Nucleus accumbens (tissue), 56 donors: ENCODE measurements at places on chromosomes 3 and 15.
A peak's percentile ranks its signal among the peaks of the same experiment; 100 is the strongest.

DNA sequence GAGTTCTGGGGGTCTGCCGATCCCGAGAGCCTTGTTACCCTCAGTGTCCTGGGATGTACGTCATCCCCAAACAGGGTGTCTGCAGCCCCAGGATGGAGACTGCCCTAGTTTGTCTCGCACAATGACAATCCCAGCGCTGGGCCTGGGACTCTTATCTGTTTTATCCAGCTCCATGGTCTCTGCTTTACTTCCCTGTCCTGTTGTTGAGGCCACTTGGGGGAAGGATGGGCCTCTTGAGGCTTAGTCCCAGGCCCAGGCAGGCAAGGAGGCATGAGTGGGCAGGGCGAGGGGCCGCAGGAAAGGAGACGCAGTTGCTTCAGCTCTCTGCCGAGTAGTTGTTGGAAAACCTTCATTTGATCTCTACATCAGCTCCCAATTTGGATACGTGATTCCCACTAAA is 17.4 kb downstream of the SMAD6 start:
- DNase-seq = no peak

GRCh38 chr3:4750306-4750968 is 228.8 kb upstream of the BHLHE40 start:
- peak; percentile 34 for DNase-seq

DNA sequence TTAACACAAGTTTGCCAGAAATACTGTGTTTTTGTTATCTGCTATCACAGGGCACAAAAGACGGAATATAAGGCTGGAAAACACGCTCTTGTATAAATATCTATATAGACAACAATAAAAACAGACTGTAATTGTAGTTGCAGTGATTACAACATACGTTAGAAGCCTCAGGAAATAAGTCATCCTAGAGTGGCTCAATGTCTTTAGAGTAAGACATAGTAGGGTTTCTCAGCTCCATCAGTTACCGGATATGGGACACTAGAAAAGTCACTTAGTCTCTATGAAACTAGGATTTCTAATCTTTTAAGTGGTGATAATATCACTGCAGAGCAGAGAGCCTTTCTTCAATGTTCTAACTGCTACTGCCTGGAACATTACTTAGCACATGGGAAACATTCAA is 208.8 kb downstream of the STAG1 start:
- DNase-seq = no peak

DNA sequence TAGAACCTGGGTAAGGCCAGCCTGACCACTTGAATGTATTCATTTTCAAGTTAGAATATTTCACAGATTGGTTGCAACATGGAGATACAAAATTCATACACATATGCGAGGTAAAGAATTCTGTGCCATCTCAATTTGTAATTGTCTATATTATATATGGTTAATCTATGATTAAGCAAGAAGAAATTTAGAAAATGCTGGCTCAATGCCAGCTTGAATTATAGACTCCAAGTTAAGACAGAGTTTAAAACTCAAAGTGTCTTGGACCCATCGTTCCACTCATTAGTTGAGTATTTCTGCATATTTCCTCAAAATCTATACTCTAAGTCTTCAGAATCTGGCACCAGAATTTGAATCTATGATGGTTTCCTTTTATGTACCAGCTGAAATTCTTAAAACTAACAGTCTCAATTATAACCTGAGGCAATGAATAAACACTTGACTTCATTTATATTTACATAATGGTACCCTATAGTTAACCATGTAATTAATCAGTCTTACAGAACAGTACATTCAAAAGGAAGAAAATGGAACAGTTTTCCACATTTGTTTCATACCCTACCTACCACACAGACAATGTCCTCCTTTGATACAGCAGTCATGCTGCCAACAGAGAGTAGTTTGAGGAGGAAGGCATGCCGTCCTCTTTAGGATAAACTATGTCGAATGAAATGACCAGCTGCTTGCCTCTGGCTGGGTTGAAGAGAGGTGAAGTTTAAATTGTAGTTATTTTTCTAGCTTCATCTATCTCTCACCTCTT is 95.7 kb downstream of the CD47 start:
- DNase-seq = no peak

GRCh38 chr3:86961297-86961696 is 29.7 kb downstream of the VGLL3 start:
- DNase-seq = no peak

GRCh38 chr3:132898141-132898540 is 140.1 kb upstream of the TMEM108 start:
- DNase-seq = no peak

DNA sequence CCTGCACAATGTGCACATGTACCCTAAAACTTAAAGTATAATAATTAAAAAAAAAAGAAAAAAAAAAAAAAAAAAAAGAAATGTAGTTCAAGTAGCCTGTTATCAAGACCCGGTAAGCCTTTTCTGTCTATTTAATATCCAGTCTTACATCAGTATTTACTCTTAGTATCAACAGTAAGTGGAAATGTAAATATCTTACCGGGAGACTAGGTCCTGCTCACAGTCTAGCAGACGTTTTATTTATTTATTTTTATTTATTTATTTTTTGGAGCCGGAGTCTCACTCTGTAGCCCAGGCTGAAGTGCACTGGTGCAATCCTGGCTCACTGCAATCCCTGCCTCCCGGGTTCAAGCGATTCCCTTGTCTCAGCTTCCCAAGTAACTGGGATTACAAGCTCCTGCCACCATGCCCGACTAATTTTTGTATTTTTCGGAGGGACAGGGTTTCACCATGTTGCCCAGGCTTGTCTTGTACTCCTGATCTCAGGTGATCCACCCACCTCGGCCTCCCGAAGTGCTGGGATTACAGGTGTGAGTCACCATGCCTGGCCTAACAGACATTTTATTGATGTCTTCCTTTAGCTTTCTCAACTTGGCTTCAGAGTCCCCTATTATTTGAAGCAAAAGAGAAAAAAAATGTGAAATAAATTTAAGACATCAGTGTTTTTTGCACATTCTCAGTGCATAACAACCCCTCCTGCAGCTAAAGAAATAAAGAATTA is 19.9 kb downstream of the C2CD4B start:
- no peak for DNase-seq

GRCh38 chr15:74235962-74236361 is at the start of gene CCDC33:
TSS of gene CCDC33 (plus strand) at chr15:74236326. CDS start at chr15:74236720, 394 bp downstream.
- no peak for DNase-seq

DNA sequence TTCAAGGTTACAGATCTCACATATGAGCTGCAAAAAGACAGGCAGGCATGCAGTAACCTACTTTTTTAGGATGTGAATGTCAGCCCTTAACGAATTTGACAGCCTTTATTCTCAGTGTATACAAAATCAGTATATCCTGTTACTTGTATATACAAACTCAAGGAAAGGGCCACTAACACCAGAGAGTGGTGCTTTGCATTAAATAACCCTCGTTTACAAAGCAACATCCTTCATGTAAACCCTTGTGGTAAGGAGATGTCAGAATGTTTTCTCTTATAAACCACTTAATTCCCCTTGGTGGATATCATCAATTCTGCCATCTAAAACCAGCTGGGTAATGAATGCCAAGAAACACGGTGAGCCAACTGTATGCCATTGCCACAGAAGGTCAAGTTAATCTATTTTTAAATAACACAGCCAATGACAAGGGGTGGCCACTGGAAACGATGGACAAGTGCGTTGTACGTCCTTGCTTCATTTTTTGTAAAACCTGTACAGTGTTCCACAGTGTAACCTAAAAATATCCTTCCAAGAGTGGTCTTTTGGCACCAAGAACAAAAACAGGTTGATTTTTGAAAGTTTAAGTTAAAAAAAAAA is 7.5 kb downstream of the MAGI1 start:
- DNase-seq = no peak

DNA sequence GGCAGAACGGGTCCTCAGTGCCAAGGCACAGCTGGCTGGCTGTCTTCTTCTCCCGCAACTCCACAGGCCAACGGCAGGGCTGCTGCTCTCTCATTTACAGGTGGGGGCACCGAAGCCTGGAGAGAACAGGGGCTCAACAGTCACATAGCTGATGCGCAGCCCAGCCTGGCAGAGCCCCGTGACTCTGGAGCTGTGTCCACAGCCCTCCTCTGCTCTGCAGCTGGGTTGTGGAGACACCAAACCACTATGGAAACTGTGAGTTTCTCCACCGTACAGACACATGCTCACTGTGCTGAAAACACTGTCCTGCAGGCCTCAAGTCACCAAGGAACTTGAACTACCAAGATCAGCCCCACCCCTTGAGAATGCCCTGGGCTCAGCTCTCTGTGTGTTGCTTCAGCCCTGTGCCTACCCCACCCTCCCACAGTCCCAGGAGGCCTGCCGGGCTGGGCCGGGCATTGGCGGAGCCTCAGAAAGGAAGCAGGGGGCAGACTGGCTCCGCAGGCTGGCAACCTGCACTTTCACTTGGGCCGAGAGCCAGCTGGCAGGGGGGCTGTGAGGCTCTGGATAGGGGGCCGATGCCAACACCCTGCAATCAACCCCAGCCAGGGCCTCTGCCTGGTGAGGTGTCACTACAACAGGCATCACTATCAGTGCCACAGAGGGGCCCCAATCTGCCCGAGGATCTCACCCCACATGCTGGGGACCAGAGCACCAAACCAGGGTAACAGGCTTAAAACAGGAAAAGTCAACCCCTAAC is 113.7 kb upstream of the RPL32 start:
- DNase-seq = peak; percentile 69

DNA sequence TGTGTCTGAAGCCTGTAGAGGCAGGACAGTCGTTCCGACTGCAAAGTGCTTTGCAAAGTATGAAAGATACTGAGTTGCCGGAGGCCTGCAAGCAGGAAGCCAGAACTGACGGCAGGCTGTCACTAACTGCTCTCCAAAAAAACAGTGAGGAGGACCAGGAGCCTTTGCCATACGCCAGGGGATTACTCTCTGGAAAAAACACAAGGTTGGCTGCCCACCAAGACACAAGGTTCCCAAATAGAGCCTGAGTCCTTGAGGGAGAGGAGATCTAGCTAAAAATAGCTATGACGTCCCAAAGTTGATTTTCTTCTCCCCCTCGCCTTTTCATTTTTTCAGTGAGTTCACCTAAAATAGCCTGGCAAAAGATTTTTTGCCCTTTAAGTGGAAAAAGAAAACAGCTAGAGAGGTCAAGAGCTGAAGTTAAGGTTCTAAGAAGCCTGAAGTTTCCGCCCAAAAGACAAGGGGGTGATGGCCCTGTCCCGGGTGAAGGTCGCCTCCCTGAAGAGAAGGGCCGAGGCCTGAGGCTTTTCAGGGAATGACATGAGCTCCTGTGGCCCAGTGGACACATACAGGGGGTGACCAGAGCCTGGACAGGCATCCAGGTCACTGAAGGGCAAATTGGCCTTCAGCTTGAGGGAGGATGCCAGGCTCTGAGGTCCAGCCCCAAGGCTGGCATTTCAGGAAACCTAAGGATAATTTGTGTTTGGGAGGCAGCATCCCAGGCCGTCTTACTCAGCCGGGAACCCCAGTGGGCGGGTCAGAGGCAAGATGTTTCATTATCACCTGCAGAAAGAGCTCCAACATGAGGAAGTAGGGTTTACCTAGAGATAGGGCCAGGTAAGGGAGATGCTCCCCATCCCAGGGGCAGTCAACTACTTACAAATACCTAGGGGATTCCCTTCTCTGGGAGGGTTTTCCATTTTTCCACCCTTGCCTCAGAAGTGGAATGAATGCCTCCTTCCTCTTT is 44.9 kb upstream of the DGKG start:
- peak; percentile 9 for DNase-seq

DNA sequence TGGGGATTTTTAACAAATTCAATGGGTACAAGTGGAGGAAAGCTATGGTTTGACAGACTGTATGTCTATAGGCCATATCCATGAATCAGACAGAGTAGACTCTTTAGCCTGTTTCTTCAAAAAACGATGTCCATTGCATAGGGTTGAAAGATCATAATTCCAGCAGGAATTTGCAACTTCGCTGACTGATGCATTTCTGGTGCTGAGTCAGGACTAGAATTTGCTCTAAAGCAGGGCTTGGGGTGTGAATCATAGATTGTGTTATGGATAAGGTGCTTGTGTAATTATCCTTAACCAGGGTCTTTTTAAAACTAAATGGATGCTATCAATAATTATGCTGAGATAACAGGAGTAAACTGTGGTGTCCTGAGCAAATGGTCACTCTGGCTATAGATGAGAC is 200.4 kb upstream of the TBC1D5 start:
- no peak for DNase-seq

DNA sequence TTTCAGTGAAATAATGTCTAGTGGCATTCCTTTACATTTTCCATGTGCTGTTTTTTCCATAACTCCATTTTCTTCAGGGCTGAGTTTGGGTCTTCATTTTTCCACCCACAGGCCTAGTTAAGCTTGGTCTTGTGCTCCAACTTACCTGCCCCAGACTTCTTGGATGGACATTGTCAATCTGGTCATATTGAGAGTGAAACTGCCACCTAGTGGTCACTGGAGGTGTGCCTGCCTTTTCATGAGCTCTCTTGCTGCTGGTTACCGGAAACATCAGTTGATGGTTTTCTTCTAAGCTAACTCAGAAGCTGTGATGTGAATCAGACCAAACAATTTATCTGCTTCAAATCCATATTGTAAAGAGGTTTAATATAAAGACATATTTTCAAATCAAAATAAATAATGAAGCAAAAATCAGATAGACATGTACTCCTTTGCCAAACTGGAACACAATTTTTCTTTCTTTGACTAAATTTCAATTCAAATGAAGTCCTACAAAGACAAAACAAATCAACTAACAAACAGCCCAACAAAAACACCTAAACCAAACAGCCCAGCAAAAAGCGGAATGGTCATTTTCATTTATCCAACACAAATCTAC is 135.1 kb upstream of the RASGRP1 start:
- DNase-seq = peak; percentile 14

DNA sequence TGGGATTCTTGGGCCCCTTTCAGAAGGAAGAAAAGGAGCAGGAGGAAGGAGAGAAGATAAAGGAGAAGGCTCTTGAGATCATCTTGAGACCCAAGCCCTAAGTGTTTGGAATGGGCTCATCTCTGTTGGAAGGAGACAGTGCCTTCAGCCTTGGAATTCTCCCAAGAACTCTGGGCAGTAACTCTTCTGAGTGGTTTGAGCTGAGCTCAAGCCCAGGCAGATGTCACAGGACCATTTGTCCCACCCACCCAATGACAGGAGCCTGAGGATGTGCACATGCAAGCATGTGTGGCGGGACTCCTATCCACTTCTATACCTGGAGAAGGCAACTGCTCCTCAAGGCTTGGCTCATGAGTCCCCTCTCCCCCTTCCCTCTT is 14.6 kb upstream of the TMEM40 start:
- DNase-seq = no peak

DNA sequence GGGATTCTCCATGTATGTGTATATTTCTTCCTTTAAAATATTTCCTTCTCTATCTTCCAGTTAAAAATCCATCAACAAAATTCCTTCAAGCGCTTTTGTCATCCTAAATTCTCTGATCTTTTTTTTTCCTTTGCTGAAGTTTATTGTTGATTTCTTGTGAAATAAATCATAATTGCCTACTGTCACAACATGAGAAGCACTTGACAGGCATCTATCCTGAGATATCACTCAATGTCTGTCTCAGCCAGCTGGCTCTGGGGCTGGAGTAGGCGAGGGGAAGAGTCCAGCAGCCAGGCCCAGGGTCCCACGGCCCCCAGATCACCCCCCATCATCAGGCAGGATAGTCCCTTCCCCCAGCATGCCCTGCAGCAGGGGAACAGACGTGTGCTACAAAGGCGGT is 109.0 kb upstream of the TLE3 start:
- DNase-seq = no peak

GRCh38 chr3:61774279-61774890 is 213.0 kb downstream of the PTPRG start:
- no peak for DNase-seq
